ENCODE measurements at places on chromosomes 4 and X. TPM values are rescaled to one million over a fixed set of nuclear protein-coding genes. Genes with fewer than 3 reads are reported as not detected.

The GABRB1 gene
- total RNA-seq = not detected

GRCh38 chr4:68390205-68390935, 40.5 kb upstream of the YTHDC1 start:
- DNase-seq = no peak

The FAM149A gene
- total RNA-seq = 0.52 TPM

DNA sequence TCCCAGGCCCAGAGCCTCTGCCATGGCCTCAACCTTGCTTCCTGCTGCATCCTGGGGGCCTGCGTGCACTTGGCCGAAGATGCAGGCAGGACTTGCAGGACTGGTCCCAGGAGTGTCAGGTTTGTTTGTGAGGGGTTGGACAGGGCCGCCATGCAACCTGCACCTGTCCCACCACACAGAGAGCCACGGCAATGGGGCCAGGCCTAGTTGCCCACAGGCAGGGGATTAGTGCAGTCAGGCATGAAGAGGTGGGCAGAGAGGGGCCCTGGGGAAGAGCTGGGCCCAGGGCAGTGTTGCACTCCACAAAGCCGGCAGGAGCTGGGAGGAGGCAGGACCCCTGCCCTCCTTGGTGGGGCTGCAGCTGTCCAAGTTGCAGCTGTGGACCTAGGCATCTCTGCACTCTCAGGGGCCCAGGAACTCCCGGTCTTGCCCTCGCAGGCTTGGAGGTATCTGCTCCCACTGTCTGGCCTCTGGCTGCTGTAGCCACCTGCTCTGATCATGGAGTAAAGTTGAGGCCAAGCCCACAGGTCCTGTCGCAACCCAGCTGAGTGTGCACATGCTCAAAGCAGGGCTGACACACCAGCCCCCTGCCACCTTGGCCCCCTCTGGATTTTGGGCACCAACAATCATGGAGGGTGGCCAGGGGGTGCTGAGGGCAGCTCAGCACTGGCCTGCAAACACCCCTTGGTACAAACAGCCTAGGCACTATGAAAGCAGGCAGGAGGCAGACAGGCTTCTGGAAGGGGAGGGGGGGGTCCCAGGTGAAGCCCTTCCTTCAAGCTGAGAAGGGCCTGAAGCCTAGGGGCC, 190.4 kb upstream of the PCDH10 start:
- no peak for DNase-seq

Data from activated CD8-positive, alpha-beta T cell treated with anti-CD3 and anti-CD28 coated beads for 36 hours (primary cell).